GM13977 (cell line): ENCODE measurements at places on chromosomes 11 and 22.

DNA sequence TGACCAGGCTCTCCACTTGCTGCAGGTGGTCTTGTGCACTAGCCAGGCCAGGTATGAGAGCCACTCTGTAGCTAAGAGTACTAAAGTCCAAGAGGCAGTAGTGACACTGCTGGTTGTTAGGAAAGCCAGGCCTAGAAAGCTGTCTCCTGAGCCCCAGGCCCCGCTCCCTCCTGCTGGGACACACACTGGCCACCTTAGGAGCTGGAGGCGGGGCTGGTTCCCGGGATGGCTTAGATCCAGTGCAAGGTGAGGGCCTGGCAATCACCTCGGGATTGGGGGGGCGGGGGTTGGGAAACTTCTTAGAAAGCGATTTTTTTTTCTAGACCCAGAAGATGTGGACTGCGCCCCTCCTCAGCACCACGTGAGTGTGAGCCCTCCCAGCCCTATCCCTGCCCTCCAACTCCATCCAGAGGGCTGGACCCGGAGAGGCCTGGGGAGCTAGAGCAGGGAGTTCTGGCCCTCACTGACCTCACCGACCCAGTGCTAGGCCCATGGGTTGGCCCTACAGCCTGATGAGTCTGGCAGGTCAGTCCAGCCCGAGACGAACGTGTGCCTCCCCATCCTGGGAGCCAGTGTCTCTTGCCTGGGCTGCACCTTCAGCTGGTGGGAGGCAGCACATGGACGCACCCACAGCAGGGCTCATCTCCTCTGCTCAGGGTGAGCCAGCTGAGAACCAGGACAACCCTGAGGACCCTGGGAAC, 18.1 kb downstream of the SLC37A2 start:
- no peak for DNase-seq

GRCh38 chr11:76700177-76701100, 29.9 kb upstream of the LRRC32 start:
- DNase-seq, result no peak

DNA sequence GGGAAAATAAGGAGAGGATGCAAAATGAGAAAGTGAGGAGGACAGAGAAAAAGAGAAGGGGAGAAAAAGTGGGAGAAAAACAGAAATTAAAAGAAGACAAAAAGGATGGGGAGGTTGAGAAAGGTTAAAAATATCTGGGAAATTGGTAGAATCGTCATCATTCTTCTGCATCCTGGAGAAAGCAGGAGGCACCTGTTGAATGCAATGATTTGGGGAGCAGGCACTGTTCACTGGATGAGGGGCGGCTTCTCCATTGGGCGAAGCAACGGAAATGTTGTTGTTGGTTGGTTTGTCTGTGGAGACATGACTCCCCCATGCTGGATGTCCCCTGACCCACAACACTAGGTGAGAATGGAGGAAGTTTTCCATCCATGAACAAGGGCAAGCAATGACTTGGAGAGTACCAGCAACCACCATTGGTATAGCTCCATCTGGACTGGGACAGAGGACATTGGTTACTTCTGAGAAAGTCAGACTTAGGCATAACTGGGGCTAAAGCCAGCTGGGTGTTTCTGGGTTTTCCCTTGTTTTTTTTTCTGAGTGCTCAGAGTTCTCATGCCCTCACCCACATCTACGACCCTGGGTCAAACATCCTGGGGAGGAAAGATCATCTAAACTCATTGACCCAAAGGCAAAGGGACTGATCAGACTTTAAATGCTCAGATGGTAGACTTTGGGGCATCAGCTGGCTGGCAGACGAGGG, 11.9 kb upstream of the CD44 start:
- DNase-seq, result no peak

DNA sequence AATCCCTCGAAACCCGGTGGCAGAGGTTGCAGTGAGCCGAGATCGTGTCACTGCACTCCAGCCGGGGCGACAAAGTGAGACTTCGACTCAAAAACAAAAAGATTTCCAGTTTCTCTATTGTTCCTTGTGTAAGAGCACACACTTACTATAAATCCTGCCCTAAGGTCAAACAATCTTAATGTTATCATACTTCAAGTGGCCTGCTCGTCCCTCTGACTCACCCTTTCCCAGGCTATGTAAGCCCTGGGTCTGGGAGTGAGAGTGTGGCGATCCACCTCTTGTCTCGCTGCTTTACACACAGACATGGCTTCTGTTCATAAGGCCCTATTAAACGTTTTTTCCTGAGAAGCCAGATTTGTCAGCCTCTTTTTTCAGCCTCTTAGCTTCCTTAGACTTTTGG, 24.4 kb upstream of the A4GALT start:
- peak; percentile 6 for DNase-seq

DNA sequence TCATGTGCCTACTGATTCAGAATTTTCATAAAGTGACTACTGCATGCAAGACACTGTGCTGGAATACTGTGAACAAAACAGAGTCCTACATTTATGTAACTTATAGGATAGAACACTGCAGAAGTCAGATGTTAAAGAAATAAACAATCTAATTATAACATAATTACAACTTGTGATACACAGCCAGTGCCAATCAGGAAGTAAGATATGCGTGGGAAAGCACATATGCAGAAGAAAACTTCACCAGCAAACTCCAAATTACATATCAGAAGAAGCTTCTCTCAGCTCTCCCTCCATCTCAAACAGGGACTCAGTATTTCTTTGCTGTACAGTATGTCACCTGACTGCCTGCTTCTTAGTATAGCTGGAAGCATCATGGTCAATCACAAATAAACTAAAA, 37.4 kb downstream of the PAK1 start:
- no peak for DNase-seq

- DNase-seq, result no peak
These were observed 45.5 kb downstream of the NRXN2 start for GRCh38 chr11:64677441-64678023.

GRCh38 chr22:23036684-23037428, 33.5 kb upstream of the GNAZ start:
- no peak for DNase-seq

GRCh38 chr11:120900643-120901042, 123.3 kb upstream of the TBCEL start:
- DNase-seq, result no peak

DNA sequence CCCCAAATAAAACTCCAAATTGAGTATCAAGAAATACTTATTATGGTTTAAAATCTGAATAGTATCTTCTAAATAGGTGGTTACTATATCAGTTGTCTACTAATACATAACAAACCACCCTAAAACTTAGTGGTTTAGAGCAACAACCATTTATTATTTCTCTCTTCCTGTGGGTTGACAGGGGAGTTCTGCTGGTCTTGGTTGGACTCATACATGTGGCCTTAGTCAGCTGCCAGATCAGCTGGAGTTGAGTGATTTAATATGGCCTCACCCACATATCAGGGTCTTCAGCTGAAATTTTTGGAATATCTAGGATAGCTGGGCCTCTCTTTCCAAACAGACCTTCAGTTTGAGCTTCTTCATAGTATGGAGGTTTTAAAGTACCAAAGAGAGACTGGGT, 34.5 kb downstream of the C11orf65 start:
- no peak for DNase-seq

- DNase-seq, result no peak
These were observed 220.3 kb upstream of the SESN3 start for GRCh38 chr11:95451261-95451660.

DNA sequence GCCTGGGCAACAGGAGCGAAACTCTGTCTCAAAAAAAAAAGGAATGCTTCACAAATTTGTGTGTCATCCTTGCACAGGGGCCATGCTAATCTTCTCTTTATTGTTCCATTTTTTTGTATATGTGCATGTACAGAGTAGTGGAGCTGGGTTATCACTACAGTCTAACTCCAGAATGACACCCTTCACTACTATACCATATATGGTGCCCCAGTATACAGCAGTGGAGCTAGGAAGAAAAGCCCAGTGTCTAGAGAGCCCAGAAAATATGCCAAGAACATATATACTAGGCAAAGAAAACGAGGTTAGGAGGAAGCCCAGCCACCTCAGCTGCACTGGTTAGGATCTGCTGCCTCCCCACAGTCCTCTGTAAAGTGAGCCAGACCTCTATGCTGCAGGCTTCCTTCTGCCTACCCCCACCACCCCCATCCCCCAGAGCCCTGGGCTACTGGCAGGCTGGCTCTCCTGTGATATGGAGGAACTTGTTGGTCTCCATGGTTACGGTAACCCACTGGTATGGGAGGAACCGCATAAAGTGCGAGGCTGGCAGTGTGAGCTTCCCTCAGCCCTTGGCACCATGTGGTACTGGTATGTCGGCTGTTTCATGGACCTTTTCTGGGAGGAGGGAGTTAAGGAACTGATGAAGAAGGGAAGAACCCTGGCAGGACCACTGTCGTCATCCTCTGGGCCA, 34.3 kb downstream of the RCOR2 start:
- DNase-seq, result no peak

DNA sequence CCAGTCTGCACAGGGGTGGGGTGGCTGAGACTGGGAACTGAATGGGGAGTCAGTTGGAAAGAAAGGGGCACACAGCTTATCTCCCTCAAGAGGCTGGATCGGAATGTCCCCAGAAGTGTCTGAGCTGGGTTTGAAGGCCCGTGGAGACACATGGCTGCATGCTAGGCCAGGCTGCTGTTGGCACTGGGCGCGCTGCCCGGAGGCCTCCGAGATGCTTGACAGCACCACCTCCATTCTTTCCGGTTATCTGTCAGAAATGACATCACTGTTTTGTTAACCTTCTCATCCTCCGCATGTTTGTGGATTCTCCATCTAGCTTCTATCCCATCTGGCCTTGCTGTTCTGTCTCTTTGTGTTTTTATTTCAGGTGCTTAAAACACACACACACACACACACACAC, 85.5 kb downstream of the APIP start:
- DNase-seq, result no peak

- DNase-seq, result no peak
These were observed 1.9 kb downstream of the NUMA1 start for GRCh38 chr11:72078477-72078876.

- no peak for DNase-seq
These were observed 496.1 kb downstream of the JRKL start for GRCh38 chr11:96885912-96886311.

- no peak for DNase-seq
These were observed 72.3 kb downstream of the ADM start for GRCh38 chr11:10377183-10377582.

- no peak for DNase-seq
These were observed 120.9 kb upstream of the ZC3H12C start for GRCh38 chr11:109972181-109972715.

DNA sequence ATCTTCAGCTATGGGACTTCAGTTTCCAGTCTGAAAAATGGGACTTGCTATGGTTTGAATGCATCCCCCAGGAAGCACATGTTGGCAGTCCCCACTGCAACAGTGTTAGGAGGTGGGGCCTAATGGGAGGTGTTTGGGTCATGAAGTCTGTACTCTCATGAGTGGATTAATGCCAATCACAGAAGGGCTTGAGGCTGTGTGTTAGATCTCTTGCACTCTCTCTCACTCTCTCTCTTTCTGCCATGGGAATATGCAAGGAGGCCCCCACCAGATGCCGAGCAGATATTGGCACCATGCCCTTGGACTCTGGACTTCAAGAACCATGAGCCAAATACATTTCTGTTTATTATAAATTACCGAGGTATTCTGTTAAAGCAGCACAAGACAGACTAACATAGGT, 7.8 kb upstream of the AP1B1 start:
- DNase-seq, result no peak

- DNase-seq, result no peak
These were observed 170.3 kb upstream of the NARS2 start for GRCh38 chr11:78744949-78745348.

DNA sequence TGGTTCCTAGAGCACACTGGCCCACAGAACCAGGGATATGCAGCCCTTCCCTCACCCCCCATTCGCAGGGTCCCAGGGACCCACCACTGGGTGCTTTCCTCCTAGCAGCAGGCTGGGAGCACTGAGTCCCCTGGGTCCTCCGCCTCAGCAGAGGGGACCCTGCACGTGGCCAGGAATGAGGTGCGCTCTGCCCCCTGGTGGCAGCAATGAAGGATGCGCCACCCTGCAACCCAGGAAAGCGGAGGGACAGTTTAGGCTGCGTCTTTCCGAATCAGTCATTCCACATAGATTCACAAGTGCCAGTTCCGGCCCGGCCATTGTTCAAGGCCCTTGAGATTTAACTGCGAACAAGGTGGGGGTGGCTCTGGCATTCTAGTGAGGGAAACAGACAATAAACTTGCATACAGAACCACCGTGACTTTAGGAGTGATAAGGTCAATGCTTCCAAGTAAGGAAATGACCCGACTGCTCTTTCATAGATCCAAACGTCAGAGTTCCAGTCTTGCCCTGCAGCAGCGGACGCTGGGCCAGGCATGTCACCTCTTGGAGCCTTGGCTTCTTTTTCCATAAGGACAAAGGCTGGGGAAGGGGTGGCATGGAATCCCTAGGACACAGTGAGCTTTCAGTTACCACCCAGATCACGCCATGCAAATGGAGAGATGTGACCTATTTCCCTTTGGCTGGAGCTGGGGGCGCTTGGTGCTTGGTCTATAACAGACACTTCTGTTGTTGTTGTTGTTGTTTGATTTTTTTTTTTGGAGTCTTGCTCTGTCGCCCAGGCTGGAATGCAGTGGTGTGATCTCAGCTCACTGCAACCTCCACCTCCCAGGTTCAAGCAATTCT, 7.7 kb downstream of the RIN1 start:
- peak; percentile 90 for DNase-seq

DNA sequence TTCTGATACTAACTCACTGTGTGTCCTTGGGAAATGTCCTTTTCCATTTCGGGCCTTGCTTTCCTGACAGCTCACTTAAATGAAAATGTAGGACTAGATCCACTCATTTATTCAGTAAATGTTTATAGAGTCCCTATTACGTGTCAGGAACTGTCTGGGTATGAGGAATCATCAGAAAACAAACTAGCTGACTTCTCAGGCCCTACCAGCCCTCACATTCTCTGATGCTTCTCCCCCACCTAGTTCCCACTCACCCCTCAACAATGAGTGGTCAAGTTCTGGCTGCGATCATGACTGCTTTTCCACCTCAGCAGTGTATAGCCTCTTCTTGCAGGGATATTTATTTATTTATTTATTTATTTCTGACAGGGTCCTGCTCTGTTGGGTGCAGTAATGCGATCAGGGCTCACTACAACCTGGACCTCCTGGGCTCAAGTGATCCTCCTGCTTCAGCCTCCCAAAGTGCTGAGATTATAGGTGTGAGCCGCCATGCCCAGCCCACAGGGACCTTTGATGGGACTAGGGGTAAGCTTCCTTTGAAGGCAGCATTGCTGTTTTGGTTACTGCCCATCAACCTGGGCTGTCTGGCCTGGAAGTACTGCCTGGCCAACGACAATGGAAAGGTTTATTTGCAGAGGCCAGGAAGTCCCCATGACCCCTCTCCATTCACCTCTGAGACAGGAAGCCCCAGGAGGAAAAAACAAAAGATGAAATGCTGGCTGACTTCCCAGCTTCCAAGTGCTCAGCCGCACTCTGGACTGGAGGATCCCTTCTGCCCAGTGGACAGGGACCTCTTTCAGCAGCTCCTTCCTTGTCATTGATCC, 33.1 kb upstream of the POLD3 start:
- DNase-seq, result no peak

GRCh38 chr22:45587638-45588505, 83.8 kb upstream of the ATXN10 start:
- no peak for DNase-seq

- DNase-seq, result no peak
These were observed 8.1 kb downstream of the RRM1 start for GRCh38 chr11:4102711-4103110.
